Retina (tissue), 1 donor: ENCODE measurements at places on chromosomes 13 and 19.

DNA sequence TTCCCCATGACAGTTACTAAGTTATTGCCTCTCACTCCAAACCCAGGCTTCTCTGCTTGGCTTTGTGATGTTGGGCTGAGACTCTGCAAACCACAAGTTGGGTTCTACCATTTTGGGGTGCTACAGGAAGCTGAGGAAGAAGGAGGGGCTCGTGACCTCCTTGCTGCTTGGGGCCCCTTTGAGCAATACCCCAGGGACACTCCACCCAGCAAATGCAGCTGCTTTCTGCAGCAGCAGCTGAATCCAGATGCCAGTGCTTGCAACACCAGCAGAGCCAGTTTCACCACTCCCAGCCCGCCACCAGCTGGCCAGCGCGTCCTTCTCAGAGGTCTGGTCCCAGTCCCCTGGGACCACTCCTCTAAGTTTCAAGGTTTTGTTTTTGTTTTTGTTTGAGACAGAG lies 22.0 kb upstream of the UBAC2 start:
- DNase-seq: no peak

- no peak for DNase-seq
Measured at GRCh38 chr13:79663435-79663834, 182.5 kb downstream of the NDFIP2 start.

GRCh38 chr19:42577016-42577415 lies 17.7 kb downstream of the CEACAM8 start:
- DNase-seq: no peak

DNA sequence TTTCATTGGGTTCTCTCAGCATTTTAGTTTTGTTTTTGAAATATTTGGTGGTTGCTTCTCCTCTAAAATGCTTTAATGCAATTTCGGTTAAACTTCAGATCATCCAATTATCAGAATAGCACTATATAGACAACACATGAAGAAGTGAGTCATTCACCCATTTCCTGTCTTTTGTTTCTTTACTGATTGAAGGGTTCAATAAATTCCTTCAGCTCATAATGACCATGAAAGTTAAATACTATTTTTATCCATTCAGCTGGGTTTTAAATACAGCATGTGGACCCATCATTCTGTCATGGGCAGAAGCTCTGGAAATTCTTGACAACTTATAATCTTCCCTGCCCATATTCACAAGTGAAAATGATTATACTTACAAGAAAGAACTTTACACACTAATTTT lies 187.2 kb downstream of the ITGBL1 start:
- DNase-seq: no peak

GRCh38 chr13:51225029-51225428 lies 2.8 kb downstream of the FAM124A start:
- no peak for DNase-seq

- no peak for DNase-seq
Measured at GRCh38 chr13:110872768-110873638, 41.9 kb downstream of the ANKRD10 start.

GRCh38 chr13:102838982-102839381 lies 6.8 kb upstream of the ERCC5 start:
- DNase-seq: no peak

DNA sequence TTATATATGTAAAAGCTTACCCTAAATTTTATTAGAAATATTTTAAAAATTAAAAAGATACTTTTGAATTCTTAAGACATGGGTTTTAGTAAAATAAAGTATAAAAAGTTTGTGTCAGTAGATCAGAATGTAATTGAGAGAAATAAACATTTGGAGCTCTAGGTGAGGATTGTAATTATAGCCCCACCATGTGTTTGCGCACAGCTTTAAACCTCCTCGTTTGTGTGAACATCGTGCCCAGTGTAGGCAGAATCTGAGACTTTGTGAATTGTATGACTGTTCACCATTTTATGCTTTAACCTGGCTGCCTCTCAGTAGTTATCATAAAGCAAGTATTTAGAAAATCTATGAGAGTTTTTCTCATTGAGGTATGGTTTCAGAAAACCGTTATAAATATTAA lies 29.1 kb downstream of the CUL4A start:
- no peak for DNase-seq

GRCh38 chr13:26482451-26483197 lies 74.9 kb upstream of the WASF3 start:
- DNase-seq: peak; percentile 79

DNA sequence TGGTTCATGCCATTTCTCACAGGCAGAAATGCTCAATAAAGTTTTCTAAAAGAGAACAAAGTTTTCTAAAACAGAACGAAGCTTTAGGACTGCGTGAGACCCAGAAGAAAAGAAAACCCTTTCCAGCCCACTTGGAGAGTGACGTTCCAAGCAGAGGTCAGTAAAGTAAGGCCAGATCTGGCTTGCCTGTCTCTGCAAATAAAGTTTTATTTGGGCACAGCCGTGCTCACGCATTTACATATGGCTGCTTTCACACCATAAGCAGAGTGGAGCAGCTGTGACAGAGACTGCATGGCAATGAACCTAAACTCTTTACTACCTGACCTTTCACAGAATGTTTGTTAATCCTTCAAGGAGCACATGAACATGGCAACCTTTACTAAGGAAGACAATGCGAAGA lies 23.6 kb downstream of the IRS2 start:
- no peak for DNase-seq

- no peak for DNase-seq
Measured at GRCh38 chr13:81760316-81760715, 1419.4 kb upstream of the SPRY2 start.

- no peak for DNase-seq
Measured at GRCh38 chr19:19321141-19321577, 530 bp downstream of the MAU2 start.
